Activated T-helper 2 cell treated with anti-CD3 and anti-CD28 coated beads, Interferon-gamma antibody, Interleukin-2, Interleukin-4, amounts not matched to agents 10 μg/mL and 5 μg/mL and 100 μg/mL, durations not matched to agents 14 hours and 24 hours and 36 hours (primary cell): ENCODE measurements at places on chromosomes 11 and 22.

- H3K36me3 ChIP-seq, result no peaks in the 10 kb centered on the region
- peaks cover 22% of the 10 kb centered on the region for H3K27me3 ChIP-seq
Observed at GRCh38 chr11:113528982-113529381, 53.8 kb upstream of the DRD2 start.

DNA sequence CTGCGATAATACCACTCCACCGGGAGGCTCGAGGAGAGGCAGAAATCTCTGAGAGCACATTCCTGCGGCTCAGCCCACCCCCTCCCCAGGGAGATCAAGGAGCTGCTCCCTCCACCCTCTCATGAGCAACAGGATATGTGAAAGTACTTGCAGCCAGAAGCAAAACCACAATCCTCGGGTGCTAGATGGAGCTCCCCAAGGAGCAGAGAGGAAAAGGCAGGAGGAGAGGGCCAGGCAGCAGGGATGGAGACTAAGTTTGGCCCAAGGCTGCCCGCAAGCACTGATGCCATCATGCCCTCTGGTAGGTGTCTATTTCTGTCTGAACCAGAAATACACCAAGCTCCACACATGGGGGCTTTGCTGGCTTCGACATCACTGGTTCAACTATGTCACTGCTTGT, 22.3 kb downstream of the VPS37C start:
- no peak overlapping the region for H3K4me3 ChIP-seq
- peaks cover 3% of the 10 kb centered on the region for H3K4me1 ChIP-seq
- no peak for DNase-seq
- no peak overlapping the region for H3K27ac ChIP-seq

GRCh38 chr11:127862406-127862805, 725.0 kb downstream of the ETS1 start:
- H3K36me3 ChIP-seq, result no peaks in the 10 kb centered on the region
- no peak overlapping the region for H3K27ac ChIP-seq
- H3K27me3 ChIP-seq, result peaks cover 7% of the 10 kb centered on the region
- no peak overlapping the region for H3K4me3 ChIP-seq
- H3K4me1 ChIP-seq, result no peaks in the 10 kb centered on the region

GRCh38 chr22:32204856-32205722, at the start of gene RFPL2:
TSS of gene RFPL2 (minus strand) at chr22:32205073. CDS start at chr22:32202451, 2,622 bp downstream.
- no peaks in the 10 kb centered on the region for H3K36me3 ChIP-seq
- peaks cover 13% of the 10 kb centered on the region for H3K27me3 ChIP-seq
- DNase-seq, result no peak
- H3K4me3 ChIP-seq, result peak within 1 kb of the TSS; percentile 38
- no peak within 1 kb of the TSS for H3K27ac ChIP-seq
- peaks cover 17% of the 10 kb centered on the region for H3K4me1 ChIP-seq

DNA sequence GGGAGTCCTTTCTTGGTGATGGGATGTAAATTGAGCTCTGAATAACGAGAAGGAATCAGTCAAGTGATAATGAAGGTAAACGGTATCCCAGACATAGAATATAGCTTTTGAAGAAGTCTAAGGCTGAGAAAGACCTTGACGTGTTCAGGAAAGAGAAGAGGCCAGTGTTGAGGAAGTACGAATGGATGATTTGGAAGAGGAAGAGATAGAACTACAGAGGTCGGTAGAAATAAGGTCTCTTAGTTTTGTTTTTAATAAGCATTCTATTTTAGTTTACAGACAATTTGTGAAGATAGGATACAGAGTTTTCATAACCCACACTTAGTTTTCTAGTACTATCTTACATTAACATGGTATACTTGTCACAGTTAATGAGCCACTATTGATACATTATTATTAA, 1598.1 kb downstream of the FAM181B start:
- H3K36me3 ChIP-seq, result no peaks in the 10 kb centered on the region
- no peak overlapping the region for H3K4me3 ChIP-seq
- no peak overlapping the region for H3K27ac ChIP-seq
- H3K27me3 ChIP-seq, result no peaks in the 10 kb centered on the region
- DNase-seq, result no peak

- peak; percentile 20 for DNase-seq
- H3K27me3 ChIP-seq, result no peaks in the 10 kb centered on the region
- no peak overlapping the region for H3K4me3 ChIP-seq
Observed at GRCh38 chr11:47355283-47356128, 3.0 kb upstream of the MYBPC3 start.

- H3K27me3 ChIP-seq, result no peaks in the 10 kb centered on the region
- DNase-seq, result no peak
- no peak overlapping the region for H3K4me3 ChIP-seq
- H3K36me3 ChIP-seq, result peaks cover 85% of the 10 kb centered on the region
- peaks cover 4% of the 10 kb centered on the region for H3K4me1 ChIP-seq
Observed at GRCh38 chr22:39970742-39971141, 10.5 kb downstream of the TMA7B start.

- H3K4me3 ChIP-seq, result no peak overlapping the region
- no peak for DNase-seq
- H3K27me3 ChIP-seq, result peaks cover 68% of the 10 kb centered on the region
- H3K27ac ChIP-seq, result no peak overlapping the region
- peaks cover 31% of the 10 kb centered on the region for H3K4me1 ChIP-seq
Observed at GRCh38 chr11:72587696-72588095, 86.5 kb downstream of the PDE2A start.

GRCh38 chr11:93653571-93653970, 7.9 kb upstream of the CEP295 start:
- no peaks in the 10 kb centered on the region for H3K36me3 ChIP-seq
- H3K4me1 ChIP-seq, result peaks cover 35% of the 10 kb centered on the region
- H3K4me3 ChIP-seq, result no peak overlapping the region
- peak overlapping the region; percentile 64 for H3K27ac ChIP-seq

GRCh38 chr11:97638641-97639224, 1248.9 kb downstream of the JRKL start:
- DNase-seq, result no peak
- no peaks in the 10 kb centered on the region for H3K27me3 ChIP-seq
- H3K27ac ChIP-seq, result no peak overlapping the region
- no peaks in the 10 kb centered on the region for H3K36me3 ChIP-seq
- H3K4me1 ChIP-seq, result no peaks in the 10 kb centered on the region

DNA sequence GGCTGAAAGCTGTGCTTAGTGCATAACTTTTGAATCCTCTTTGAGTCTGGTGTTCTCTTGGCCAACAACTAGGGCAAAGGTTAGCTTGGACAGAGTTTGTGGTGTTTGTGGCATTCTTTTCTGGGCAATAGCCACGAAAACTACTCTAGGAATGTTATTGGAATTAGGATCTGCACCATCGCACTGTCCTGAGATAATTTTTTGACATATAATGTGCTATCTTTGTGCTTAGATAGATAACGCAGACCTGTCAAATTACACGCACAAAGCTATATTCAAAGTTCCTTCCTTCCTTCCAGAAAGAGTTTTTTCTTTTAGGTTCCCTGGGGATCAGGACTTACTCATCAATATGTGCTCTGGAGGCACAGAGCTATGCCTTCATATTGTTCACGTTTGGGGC, 166.8 kb upstream of the MTMR2 start:
- peaks cover 29% of the 10 kb centered on the region for H3K4me1 ChIP-seq
- no peak overlapping the region for H3K27ac ChIP-seq
- no peaks in the 10 kb centered on the region for H3K27me3 ChIP-seq
- no peak overlapping the region for H3K4me3 ChIP-seq
- no peak for DNase-seq

- H3K36me3 ChIP-seq, result no peaks in the 10 kb centered on the region
- peak; percentile 52 for DNase-seq
- H3K27ac ChIP-seq, result peak overlapping the region; percentile 94
- H3K4me3 ChIP-seq, result peak overlapping the region; percentile 70
Observed at GRCh38 chr22:46592390-46592872, 27.8 kb upstream of the GRAMD4 start.

DNA sequence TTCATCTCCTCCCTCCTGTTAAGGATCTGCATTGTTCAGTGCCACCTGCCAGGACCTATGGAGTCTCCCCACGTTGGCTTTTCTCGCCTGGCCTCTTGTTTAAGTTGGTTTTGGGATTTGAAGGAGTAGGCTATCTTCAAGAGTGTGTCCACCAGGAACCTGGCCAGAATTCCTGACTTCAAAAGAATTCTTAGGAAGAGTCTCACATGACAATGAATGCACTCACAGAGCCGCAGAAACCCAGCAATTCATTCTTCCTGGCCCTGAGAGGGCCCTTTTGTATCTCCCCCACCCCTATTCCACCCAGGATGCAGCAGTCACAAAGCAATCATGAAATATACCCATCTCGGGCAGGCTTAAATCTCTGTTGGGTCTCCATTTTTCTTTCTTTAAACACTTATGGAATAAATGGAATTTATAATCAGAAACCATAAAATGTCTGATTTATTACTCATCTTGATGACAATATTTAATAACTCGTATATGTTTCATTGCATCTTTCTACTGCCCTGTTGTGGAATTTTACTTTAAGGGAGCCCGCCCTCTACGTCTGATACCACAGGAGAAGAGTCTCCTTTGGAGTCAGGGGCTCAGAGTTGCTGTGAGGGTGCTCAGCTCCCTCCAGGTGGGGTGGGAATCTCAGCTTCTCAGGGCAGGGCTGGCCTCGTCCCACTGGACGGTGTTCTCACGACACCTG, 507.0 kb downstream of the NTM start:
- H3K27me3 ChIP-seq, result no peaks in the 10 kb centered on the region
- no peak for DNase-seq
- no peak overlapping the region for H3K4me3 ChIP-seq

DNA sequence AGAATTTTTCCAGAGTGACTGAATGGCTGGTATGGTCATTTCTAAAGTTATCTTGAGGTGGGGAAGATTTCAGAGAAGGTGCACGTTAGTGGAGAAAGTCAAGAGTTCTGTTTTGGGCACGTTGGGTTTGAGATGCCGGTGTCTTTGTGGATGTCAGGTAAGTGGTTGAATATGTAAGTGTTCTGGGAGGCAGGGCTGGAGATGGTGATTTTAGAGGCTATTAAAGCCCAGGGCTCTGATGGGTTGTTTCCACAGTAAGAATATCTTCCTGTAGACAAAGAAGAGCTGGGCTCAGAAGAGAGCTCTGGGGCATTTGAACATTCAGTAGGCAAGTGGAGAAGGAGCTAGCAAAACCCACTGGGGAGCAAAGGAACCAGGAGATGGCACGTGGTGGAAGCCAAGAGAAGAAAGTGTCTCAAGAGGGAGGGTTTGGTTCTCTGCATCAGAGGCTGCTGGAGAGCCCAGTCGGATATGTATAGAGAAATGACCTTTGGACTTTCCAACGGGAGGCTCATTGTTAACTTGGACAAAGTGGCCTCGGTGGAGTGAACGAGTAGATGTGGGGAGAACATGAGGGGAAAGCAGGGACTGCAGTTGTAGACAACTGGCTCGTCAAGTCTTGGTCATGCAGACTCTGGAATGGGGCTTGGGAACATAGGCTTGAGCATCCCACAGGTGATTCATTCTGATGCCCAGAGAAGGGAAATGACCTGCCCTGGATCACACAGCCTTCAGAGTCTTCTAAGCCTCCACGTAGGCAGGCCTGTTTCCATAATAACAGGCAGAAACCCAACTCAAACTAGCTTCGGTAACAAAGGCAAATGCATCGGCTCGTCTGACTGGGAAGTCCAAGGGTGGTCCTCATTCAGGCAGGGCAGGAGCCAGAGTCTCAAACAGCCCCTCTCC, 98.4 kb upstream of the PARVA start:
- H3K4me3 ChIP-seq, result no peak overlapping the region
- no peak overlapping the region for H3K27ac ChIP-seq
- no peaks in the 10 kb centered on the region for H3K27me3 ChIP-seq
- no peak for DNase-seq
- no peaks in the 10 kb centered on the region for H3K36me3 ChIP-seq

GRCh38 chr22:29700206-29700899, 19.4 kb upstream of the CABP7 start:
- H3K4me1 ChIP-seq, result peaks cover 5% of the 10 kb centered on the region
- H3K4me3 ChIP-seq, result no peak overlapping the region
- no peak overlapping the region for H3K27ac ChIP-seq

- H3K4me3 ChIP-seq, result no peak overlapping the region
- H3K27ac ChIP-seq, result no peak overlapping the region
- no peak for DNase-seq
- peaks cover 16% of the 10 kb centered on the region for H3K4me1 ChIP-seq
- H3K27me3 ChIP-seq, result peaks cover 29% of the 10 kb centered on the region
Observed at GRCh38 chr11:76155500-76156227, 50.6 kb downstream of the WNT11 start.

- no peak overlapping the region for H3K27ac ChIP-seq
- H3K36me3 ChIP-seq, result no peaks in the 10 kb centered on the region
- DNase-seq, result no peak
- H3K4me1 ChIP-seq, result peaks cover 2% of the 10 kb centered on the region
- H3K27me3 ChIP-seq, result peaks cover 4% of the 10 kb centered on the region
- no peak overlapping the region for H3K4me3 ChIP-seq
Observed at GRCh38 chr11:112320668-112321067, 60.0 kb upstream of the PLET1 start.

GRCh38 chr11:7548659-7549274, 35.0 kb downstream of the PPFIBP2 start:
- no peak for DNase-seq
- H3K36me3 ChIP-seq, result no peaks in the 10 kb centered on the region
- H3K27ac ChIP-seq, result no peak overlapping the region
- no peak overlapping the region for H3K4me3 ChIP-seq

- no peaks in the 10 kb centered on the region for H3K27me3 ChIP-seq
- H3K36me3 ChIP-seq, result no peaks in the 10 kb centered on the region
- H3K4me1 ChIP-seq, result no peaks in the 10 kb centered on the region
- no peak overlapping the region for H3K27ac ChIP-seq
- DNase-seq, result no peak
Observed at GRCh38 chr11:133263332-133263731, 269.0 kb downstream of the OPCML start.

DNA sequence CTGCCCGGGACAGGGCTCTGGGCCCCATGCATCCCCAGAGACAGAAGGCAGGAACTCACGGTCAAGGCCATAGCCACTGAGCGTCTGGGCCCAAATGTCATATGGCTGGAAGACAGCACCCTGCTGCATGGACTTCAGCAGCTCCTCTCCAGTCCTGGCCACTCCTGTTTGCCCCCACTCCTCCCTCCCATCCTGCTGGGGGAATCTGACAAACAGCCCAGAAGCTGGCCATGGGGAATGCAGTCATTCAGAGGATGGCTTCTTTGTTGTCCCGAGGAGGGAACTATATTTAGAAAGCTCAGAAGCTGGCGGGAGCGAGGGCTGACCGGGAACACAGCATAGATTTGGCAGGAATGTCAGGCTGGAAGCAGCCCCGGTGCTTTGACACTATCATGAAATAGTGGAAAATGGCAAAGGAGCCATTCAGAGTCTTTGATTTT, 35.0 kb downstream of the DKK3 start:
- H3K27ac ChIP-seq, result no peak overlapping the region
- peaks cover 9% of the 10 kb centered on the region for H3K27me3 ChIP-seq
- no peak for DNase-seq
- H3K4me1 ChIP-seq, result no peaks in the 10 kb centered on the region
- H3K4me3 ChIP-seq, result no peak overlapping the region

- no peaks in the 10 kb centered on the region for H3K4me1 ChIP-seq
- DNase-seq, result no peak
- no peaks in the 10 kb centered on the region for H3K36me3 ChIP-seq
- no peak overlapping the region for H3K27ac ChIP-seq
- H3K27me3 ChIP-seq, result peaks cover 2% of the 10 kb centered on the region
Observed at GRCh38 chr11:69939551-69940245, 120.5 kb upstream of the FGF3 start.

DNA sequence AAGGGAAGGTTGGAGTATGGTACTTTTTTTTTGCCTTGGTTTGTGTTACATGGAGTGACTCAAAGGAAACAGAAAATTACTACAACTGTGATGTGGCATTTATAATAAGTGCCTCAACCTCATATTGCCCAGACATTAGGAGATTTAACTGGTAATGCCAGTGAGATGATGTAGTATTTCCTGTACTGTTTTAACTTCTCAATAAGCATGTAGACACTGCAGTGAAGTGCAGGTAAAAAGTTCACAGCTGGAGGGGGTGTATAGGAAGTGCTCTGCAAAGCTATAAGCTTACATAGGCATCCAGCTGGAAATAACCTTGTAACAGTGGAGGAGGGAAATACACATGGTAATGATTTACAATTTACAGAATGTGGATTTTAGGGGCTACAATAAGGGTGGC, 138.2 kb upstream of the MTMR2 start:
- peak overlapping the region; percentile 34 for H3K4me3 ChIP-seq
- H3K4me1 ChIP-seq, result peaks cover 53% of the 10 kb centered on the region
- no peaks in the 10 kb centered on the region for H3K27me3 ChIP-seq
- peaks cover 16% of the 10 kb centered on the region for H3K36me3 ChIP-seq
